Effector memory CD4-positive, alpha-beta T cell (primary cell): ENCODE measurements at places on chromosomes 4 and X.
A peak's percentile ranks its signal among the peaks of the same experiment; 100 is the strongest.

DNA sequence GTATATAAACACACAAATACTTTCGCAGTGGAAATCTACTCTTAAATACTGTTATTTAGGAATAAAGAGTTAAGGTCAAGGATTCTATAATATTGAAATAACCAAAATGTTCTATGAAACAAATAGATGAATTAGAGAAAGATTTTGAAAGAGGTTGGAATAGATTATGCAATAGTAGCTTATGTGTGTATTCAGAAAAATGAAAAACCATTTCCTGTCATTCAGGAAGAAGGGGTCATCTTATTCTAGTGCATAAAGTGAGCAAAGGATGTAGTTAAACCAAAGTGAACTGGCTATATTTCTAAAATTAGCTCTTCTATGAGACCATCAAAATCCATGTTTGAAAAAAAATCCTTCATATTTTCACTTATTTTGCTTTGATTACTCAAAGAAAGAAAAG lies 30.0 kb upstream of the MYOZ2 start:
- no peak for DNase-seq

DNA sequence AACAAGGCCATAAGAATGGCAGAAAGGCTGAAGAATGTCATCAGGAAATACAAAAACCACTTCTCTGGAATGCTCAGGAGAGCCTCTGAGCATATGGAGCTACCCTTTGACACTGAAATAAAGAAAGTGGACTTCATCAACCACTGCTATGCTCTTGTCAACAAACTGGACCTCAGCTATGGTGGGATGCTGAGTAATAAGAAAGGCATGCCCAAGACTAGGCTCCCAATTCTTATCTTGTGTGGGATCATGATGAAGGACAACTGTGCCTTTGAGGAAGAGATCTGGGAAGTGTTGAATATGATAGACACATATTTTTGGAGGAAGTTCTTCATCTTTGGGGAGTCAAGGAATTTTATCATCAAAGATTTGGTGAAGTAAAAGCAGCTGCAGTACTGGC lies 86.9 kb upstream of the MAGEB16 start:
- DNase-seq = no peak

- no peak for DNase-seq
Measured at GRCh38 chrX:30027636-30028035, 187.7 kb upstream of the MAGEB2 start.

- DNase-seq = no peak
Measured at GRCh38 chr4:90621080-90621479, 493.9 kb downstream of the CCSER1 start.

- no peak for DNase-seq
Measured at GRCh38 chrX:41045960-41046567, 39.2 kb upstream of the USP9X start.

GRCh38 chr4:7347981-7348380 lies 86.7 kb downstream of the PSAPL1 start:
- DNase-seq = no peak

GRCh38 chr4:155667568-155668511 lies 1.2 kb downstream of the GUCY1A1 start:
- DNase-seq = no peak

DNA sequence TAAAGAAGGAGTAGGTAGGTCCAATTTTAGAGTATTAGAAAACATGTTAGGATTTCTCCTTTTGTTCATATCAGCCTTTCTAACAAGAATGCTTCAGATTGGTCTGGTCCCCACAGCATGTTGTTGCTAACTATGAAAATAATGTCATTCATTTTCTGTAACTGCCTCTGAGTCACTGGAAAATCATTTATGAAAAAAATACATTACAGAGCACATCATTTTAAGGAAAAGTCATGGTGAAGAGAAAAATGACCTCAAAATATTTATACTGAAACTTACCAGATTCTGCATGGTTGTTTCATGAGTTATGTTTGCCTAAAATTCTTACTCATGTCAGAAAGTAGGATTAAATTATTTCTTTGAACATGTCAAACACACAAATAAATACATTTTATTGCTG lies 35.2 kb downstream of the DTHD1 start:
- no peak for DNase-seq

- no peak for DNase-seq
Measured at GRCh38 chr4:138938366-138938690, 77.3 kb upstream of the NOCT start.

DNA sequence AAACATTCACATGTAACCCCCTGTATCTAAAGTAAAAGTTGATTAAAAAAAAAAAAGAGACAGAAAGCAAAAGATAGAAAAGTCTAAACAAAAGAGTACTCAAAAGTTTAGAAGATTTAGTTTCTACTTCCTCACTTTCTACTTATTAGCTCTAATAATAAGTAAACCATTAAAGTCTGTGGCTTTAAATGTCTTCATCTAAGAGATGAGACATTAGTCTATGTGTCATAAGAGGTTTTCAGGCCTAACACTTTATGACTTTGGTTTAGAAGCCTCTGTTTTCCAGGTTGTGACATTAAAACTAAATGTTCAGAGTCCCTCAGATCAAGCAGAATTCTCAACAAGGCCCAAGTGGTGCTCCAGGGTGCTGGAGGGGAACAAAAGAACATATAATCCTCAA lies 42.2 kb upstream of the GUCY1A1 start:
- DNase-seq = no peak

GRCh38 chrX:120560405-120560841 lies 339 bp downstream of the CUL4B start:
- peak; percentile 24 for DNase-seq

DNA sequence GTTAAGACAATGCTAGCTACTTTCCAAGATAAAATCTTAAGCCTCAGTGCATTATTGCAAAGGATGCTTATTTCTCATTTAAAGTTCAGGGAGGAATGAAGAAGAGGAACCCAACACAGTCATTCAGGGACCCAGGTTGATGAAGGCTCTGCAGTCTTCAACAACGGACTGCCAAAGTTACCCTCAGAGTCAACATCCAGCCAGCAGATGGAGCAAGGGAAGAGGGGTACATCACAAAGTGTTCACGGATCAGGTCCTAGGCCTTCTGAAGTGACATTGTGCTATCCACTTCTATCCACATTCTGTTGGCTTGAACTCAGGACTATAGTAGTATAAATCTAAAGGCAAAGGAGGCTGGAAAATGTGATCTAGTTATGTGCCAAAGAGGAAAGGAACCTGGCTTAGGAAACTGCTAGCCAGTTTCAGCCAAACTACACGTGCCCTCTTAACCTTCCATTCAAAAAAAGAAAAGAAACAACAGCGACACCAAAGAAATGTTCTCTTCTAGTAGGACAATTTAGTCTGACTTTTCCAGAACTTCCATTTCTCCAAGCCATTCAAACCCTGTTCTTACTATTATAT lies 28.8 kb downstream of the NKX6-1 start:
- DNase-seq = no peak

- DNase-seq = no peak
Measured at GRCh38 chr4:98055800-98056501, 87.3 kb downstream of the STPG2 start.

DNA sequence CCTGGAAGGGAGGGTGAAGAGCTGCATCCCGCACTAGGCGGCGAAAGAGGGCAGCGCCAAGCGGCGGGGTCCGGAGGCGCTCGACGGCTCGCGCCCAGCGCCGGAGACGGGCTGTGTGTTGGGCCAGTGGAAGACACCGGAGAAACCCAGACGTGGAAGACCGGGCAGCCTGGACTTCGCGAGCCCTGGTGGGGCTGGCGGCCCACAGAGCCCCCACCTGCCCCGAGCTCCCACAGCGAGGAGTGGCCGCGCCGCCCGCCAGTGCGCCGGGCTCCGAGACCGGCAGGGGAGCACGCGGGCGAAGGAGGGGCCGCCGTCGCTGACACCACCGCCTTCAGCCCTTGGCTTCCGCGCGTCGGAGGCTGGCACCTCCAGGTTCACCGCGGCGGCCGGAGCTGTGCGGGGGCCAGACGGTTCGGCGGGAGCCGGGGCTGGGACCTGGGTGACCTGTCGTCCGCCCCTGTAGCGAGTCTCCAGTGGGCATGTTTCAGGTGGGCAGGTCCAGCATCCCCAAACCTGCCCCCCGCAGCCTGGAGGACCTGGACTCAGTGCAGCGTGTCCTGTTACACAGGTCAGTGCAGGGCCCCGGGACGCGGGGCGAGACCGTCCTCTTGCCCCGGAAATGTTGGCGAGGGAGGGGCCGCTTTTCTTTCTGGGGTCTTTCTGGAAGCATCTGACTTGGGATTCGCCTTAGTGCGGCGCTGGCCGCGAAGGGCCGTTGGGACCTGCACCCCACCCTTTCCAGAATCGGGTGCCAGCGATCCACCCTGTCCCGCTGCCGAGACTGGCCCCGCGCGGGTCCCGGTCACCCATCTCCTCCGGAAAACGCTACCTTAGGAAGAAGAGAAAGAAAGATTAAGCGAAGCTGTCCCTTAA lies 9.6 kb upstream of the INTU start:
- no peak for DNase-seq

GRCh38 chrX:95718746-95719145 lies 965.9 kb upstream of the DIAPH2 start:
- DNase-seq = no peak
